ENCODE measurements at places on chromosomes 12 and 14.

- DNase-seq = no peak
These were observed 173.2 kb upstream of the MYL2 start for GRCh38 chr12:111093428-111094142.

DNA sequence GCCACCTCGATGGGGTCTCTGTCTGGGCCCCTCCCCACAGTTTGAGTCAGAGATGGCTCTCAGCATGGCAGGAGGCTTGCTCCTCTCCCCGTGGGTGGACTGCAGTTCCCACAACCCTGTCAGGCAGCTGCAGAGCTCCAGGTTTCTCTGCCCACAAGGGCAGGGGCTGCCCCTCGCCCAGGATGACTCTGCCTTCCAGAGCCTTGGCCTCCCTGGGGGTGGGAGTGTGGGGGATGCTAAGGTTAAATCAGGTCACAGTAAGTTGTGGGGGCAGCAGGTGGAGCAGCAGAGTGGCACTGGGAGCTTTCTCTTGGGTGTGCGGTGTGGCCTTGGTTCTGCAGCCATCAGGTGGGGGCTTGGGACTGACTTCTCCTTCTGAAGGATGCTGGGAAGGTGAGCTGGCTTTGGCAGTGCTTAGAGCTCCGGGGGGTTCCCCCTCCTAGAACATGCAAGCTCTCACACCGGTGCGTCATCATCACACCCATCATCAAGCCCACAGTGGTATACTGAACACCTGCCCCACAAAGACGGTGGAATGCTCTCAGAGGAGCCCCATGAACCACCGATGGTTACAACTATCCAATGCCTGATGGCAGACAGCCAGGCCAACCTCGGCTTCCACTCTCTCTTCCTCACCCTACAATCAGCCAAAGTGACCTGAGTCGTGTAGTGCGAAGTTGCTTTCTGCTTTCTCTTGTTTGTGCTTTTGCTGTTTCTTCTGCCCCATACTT is 39.7 kb downstream of the ERH start:
- no peak for DNase-seq

- DNase-seq = no peak
These were observed 117.3 kb upstream of the LMNTD1 start for GRCh38 chr12:25670076-25671055.

GRCh38 chr14:24422694-24423601 is 6.5 kb downstream of the CBLN3 start:
- no peak for DNase-seq

- DNase-seq = peak; percentile 71
These were observed 7.6 kb downstream of the VPS37B start for GRCh38 chr12:122888232-122888752.

DNA sequence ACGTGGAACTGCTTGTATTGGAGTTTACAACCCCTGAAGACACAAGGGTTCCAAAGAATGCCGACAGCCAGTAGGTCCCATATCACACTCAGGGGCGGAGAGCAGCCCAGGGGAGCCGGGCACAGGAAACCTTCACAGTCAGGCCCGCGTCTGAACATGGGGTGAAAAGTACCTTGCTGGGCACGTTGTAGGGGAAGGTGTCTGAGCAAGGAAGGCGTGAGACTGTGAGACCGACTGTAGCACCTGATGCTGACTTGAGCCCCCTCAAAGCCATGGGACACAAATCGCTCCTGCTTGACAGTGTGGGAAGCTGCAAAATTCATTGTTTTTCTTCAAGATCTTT is 14.7 kb downstream of the RIMBP2 start:
- peak; percentile 33 for DNase-seq

DNA sequence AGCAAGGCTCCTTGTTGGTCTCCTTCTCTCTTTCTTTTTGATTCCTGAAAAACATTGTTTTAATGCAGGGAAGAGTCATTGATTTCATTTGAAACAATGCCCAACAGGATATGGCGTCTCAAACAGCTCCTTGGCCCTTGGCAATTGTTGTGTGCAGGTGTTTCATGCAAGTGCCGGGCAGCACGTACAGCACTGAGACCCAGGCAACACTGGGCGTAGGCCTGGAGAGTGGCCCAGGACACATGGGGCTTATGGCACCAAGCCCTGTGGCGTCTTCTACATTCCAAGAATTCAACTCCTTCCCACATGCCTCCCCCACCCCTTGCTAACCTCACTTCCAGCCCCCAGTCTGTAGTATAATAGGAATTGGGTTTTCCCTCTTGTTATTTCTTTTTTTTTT is 230.4 kb downstream of the SPTSSA start:
- DNase-seq = no peak

- DNase-seq = no peak
These were observed 3.2 kb upstream of the MED13L start for GRCh38 chr12:116280595-116281290.

DNA sequence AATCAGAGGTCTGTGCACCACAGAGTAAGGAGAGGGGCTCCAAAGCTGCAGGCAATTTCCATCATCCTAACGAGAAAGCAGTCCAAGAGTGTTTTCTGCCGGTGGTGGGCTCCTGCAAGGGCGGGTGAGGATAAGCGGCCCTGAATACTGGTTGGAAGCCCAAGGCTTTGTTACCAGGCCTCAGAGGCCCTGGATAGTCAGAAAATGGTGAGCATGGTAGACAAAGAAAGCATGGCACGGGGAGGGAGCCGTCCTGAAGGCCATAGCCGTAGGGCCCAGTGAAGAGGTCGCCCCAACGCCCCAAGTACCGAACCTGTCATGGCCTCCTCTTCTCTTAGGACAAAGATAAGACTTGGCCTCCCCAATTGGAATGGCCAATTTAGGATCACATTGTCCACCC is 306.6 kb upstream of the FKBP4 start:
- DNase-seq = no peak

DNA sequence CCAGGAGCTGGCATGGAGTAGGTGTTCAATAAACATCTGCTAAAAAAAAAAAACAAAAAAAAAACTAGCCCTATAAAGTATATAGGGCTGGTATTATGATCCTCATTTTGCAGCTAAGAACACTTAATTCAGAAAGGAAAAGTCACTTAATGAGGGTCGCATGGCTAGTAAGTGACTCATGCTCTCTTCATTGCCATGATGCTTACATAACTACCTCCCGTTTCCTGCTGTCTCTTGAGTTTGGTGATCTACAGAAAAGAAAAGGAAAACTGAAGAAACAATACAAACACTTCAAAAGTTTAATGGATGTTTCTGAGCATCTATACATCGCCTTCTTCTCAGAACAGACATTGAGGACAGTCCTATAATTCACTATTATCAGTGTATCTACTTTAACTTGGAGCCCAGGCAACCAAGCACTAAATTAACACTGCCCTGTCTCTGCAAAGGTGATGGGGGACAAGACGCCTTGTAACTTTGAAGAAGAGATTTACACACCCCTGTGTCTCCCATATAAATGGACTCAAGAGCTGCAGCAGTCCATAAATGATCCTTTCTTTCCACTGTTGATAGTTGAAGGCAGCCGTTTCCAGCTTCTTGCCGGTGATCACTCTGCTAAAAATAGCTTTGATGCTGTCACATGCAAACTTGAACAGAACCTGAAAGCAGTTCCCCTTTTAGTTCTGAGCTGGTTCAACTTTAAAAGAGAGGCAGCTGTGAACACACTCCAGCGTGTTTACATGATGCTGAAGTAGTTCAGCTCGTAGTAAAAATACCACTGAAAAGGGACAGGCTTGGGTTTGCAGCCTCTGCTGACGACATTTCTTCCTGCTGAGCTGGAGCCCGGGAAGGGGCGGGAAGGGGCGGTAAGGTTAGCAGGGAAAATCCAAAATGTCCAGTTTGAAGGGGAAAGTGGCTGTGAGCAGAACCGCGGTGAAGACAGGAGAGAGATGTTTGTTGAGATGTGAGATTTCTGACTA is 113.3 kb downstream of the FOXN3 start:
- peak; percentile 48 for DNase-seq

DNA sequence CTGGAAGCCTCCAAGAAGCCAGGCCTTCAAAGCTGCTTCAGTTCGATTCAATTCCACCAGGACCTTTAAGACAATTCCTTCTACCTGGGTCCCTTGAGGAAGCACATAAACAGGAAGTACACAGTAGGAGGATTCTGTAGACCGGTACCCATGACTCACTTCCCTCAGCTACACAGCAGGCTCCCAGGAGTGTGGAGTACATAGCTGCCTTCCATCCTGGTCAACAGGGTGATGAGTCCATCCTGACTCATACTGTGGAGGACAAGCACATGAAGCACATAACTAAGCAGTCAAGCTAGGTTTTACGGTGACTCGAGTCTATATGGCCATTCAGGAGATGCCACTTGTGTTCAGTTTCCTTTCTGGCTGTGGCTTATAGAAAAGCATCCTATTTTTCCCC is 197.6 kb upstream of the RBM19 start:
- no peak for DNase-seq

DNA sequence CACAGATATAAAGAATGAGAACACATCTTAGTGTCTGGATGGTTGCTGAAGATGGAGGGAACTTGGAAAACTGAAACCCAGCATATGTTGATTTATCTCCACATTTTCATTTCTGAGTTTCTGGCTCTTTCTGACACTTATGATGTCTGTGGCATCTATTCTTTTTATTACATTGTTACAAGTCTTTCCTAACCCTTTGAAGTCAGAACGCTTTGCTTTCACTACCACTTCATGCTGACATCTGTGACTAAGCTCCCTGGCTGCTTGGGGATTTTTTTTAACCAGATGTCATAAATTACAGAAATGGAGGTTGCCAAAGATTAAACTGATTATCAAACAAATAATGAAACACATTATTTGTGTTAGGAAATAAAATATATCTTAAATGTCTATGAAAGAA is 188.7 kb downstream of the KITLG start:
- DNase-seq = no peak

- no peak for DNase-seq
These were observed 126.1 kb upstream of the EEA1 start for GRCh38 chr12:93055221-93055620.

- DNase-seq = no peak
These were observed 563.4 kb downstream of the BCL11B start for GRCh38 chr14:98708555-98708954.
